ENCODE measurements at places on chromosomes 11 and 22. TPM values are rescaled to one million over a fixed set of nuclear protein-coding genes. Genes with fewer than 3 reads are reported as not detected.

CYTH4 gene
- 9.4 TPM for total RNA-seq

NUDT22 gene
- 41.3 TPM for total RNA-seq

NPTXR gene
- total RNA-seq = 12.0 TPM

C11orf16 gene
- not detected for total RNA-seq

PKNOX2 gene
- 14.2 TPM for total RNA-seq

TRIM6 gene
- 3.3 TPM for total RNA-seq

DNA sequence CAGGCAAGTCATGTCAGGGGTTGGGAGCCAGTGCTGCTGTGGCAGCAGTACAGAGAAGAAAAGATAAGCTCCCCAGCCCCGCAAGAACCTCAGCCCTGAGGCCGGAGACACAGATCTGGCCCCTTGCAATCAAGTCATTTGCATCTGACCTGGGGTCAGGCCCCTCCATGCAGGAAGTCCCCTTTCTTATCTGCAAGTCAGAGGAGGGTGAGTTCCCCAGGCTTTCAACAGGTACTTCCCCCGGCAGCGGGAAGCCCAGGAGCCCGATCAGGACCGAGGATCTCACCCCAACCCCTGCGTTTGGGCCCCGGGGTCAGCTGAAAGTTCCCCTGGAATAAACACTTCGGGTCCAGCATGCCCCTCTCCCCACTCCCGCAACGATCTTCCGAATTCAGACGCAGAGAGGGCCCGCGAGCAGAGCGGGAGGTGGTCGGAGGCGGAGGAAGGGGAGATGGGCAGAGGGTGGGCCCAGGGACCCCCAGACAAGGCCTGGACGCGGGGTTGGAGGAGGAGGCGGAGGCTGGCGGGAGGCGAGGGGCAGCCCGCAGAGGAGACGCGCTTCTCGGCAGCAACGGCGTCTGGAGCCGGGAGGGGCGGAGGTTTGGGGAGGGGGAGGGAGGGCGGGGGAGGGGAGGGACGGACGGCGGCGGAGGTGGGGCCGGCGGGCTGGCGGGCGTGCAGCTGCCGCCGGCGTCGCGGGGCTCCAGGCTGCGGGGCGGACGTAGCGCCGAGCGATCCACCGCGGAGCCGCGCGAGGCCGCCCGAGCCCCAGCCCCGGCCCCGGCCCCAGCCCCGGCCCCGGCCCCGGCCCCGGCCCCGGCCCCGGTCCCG is at the start of gene TSPAN18:
Gene TSPAN18 (plus strand): TSS at position 680 of the 831 bp plus-strand sequence. CDS start 179,455 bp downstream, outside the sequence.
- H3K36me3 ChIP-seq = no peaks in the 10 kb centered on the region
- H3K27me3 ChIP-seq = no peaks in the 10 kb centered on the region
- peak within 1 kb of the TSS; percentile 81 for H3K4me3 ChIP-seq
- no peak for DNase-seq
- peak within 1 kb of the TSS; percentile 77 for H3K27ac ChIP-seq

GRCh38 chr11:66789097-66789890 is 53.9 kb upstream of the RCE1 start:
- no peak overlapping the region for H3K27ac ChIP-seq
- H3K4me1 ChIP-seq = no peaks in the 10 kb centered on the region
- H3K36me3 ChIP-seq = no peaks in the 10 kb centered on the region
- H3K27me3 ChIP-seq = no peaks in the 10 kb centered on the region
- H3K4me3 ChIP-seq = no peak overlapping the region

GRCh38 chr11:83027794-83028193 is 43.9 kb downstream of the RAB30 start:
- H3K4me3 ChIP-seq = no peak overlapping the region
- H3K27me3 ChIP-seq = no peaks in the 10 kb centered on the region
- peaks cover 7% of the 10 kb centered on the region for H3K4me1 ChIP-seq
- H3K27ac ChIP-seq = no peak overlapping the region
- DNase-seq = no peak

DNA sequence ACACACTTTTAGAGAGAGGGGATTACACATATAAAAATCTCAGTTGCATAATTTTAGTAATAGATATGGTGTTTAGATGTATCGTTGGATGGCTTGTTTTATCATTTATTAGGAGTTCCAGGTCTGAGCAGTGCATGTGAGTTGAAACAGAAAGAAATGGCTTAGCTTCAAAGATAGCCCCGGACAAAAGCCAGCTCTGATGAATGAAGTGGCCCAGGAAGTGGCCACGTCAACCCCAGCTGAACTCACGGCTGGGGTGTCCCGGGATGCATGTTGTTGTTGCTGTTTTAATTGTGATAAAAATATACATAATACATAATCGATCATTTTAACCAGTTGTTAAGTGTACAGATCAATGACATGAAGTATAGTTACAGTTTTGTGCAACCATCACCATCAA is 1513.6 kb downstream of the BRD1 start:
- DNase-seq = no peak
- H3K4me1 ChIP-seq = peaks cover 20% of the 10 kb centered on the region
- H3K27me3 ChIP-seq = peaks cover 3% of the 10 kb centered on the region
- H3K27ac ChIP-seq = no peak overlapping the region
- H3K36me3 ChIP-seq = no peaks in the 10 kb centered on the region
- no peak overlapping the region for H3K4me3 ChIP-seq

DNA sequence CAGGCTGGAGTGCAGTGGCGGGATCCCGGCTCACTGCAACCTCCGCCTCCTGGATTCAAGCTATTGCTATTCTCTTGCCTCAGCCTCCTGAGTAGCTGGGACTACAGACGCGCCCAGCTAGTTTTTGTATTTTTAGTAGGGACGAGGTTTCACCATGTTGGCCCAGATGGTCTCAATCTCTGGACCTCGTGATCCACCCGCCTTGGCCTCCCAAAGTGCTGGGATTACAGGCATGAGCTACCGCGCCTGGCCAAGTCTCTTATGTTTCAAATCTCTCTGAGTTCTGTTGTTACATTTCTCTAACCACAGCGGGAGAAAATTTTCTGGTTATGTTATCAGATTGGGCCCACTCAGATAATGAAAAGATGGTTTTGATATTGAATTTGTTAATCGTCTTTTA is 10.1 kb downstream of the CEP57 start:
- H3K27me3 ChIP-seq = no peaks in the 10 kb centered on the region
- DNase-seq = no peak
- no peak overlapping the region for H3K4me3 ChIP-seq
- H3K36me3 ChIP-seq = peaks cover 4% of the 10 kb centered on the region
- no peak overlapping the region for H3K27ac ChIP-seq
- no peaks in the 10 kb centered on the region for H3K4me1 ChIP-seq

GRCh38 chr11:112165049-112165448 is 1.2 kb upstream of the IL18 start:
- no peaks in the 10 kb centered on the region for H3K27me3 ChIP-seq
- H3K4me1 ChIP-seq = peaks cover 3% of the 10 kb centered on the region
- H3K36me3 ChIP-seq = no peaks in the 10 kb centered on the region
- no peak overlapping the region for H3K4me3 ChIP-seq

GRCh38 chr22:29824677-29825076 is 13.4 kb downstream of the ASCC2 start:
- no peak overlapping the region for H3K4me3 ChIP-seq
- no peak for DNase-seq
- H3K27ac ChIP-seq = no peak overlapping the region
- peaks cover 70% of the 10 kb centered on the region for H3K36me3 ChIP-seq
- H3K27me3 ChIP-seq = no peaks in the 10 kb centered on the region
- no peaks in the 10 kb centered on the region for H3K4me1 ChIP-seq

- H3K4me3 ChIP-seq = no peak overlapping the region
- no peaks in the 10 kb centered on the region for H3K27me3 ChIP-seq
- DNase-seq = no peak
- H3K27ac ChIP-seq = no peak overlapping the region
Observed at GRCh38 chr11:12707500-12707880, 33.3 kb downstream of the TEAD1 start.

DNA sequence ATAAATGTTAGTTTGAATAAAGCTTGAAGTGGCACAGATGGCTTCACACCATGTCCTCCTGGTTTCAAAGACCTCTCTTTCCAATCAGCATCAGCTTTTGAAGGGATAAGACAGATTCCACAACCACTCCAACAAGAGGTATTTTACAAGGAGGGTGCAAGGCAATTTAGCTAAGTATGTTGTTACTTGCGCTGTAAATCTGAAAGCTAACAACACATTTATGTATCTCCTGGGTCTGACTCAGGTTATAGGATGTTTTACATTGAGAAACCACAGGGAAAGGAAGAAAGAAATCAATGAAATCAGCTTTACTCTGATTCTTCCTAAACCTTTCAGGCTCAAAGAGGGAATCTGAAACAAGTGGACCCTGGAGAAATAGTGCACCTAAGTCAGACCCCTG is 12.1 kb downstream of the CWC15 start:
- no peaks in the 10 kb centered on the region for H3K4me1 ChIP-seq
- H3K4me3 ChIP-seq = no peak overlapping the region
- no peak overlapping the region for H3K27ac ChIP-seq
- H3K27me3 ChIP-seq = no peaks in the 10 kb centered on the region
- H3K36me3 ChIP-seq = peaks cover 36% of the 10 kb centered on the region

DNA sequence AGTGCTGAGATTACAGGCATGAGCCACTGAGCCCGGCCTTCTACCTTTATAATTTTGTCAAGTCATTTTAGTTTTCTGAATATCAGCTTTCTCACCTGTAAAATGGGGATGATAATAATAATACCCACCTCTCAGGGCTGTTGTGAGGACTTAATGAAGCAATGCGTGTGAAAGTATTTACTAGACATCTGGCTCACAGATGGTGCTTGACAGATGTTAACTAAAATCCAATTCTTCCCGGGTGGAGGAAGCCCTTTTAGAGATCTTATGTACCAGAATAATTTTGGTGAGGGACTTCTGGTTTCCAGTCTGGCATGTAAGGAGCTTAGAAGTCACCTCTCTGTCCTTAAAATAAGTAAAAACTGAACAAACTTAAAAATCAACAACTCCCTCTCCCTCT is 43.7 kb upstream of the NUP160 start:
- H3K27ac ChIP-seq = no peak overlapping the region
- H3K4me3 ChIP-seq = no peak overlapping the region
- H3K36me3 ChIP-seq = no peaks in the 10 kb centered on the region
- DNase-seq = no peak
- H3K4me1 ChIP-seq = no peaks in the 10 kb centered on the region

DNA sequence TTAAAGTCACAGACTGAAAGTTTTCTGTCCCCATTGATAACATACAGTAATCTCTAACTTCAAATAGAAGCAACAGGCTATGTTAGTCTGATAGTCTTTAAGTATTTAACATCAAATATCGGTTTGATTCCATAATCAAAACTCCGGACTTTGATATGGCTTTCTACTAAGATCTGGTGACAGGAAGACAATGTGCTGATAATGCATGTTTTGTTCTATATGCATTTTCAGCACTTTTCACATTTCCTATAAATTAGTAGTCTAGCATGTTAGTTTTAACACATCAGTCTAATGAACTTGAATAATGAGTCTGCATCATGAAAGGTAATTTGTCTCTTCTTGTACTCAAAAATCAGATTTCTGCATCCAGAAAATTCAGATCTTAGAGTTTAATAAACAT is 252.7 kb downstream of the SBF2 start:
- H3K27me3 ChIP-seq = no peaks in the 10 kb centered on the region
- no peaks in the 10 kb centered on the region for H3K36me3 ChIP-seq
- H3K4me3 ChIP-seq = no peak overlapping the region
- DNase-seq = no peak
- H3K27ac ChIP-seq = no peak overlapping the region

DNA sequence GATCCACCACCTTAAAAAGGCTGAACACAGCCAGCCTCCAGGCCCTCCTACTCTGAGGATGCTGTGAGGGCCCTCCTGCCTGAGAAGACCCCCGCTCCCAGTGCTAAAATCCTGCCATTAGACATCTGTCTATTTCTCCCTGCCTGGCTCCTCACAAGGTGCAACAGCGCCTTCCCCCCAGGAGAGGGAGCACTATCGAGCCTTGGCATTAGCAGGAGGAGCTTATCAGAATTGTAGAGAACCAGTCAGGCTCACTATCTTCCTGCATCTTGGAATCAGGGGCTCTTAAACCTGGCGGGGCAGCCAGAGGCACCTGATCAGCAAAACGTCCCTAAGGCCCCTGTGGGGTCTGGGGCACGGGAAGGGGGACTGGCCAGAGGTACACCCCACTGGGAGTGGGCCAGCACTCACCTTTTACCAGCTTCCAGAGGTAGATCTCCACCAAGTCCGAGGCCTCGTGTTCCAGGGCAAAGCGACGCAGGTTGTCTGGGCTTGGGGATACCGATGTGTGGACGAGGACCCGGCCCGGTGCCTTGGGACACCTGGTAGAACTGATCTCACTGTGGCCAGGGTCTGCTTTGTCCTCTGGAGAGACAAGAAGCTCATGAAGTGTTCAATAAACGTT is 28.7 kb downstream of the CHRDL2 start:
- no peaks in the 10 kb centered on the region for H3K27me3 ChIP-seq
- DNase-seq = no peak
- H3K4me3 ChIP-seq = no peak overlapping the region
- H3K36me3 ChIP-seq = peaks cover 3% of the 10 kb centered on the region

GRCh38 chr11:41458641-41459040 is 811 bp downstream of the LRRC4C start:
- H3K4me1 ChIP-seq = no peaks in the 10 kb centered on the region
- H3K36me3 ChIP-seq = no peaks in the 10 kb centered on the region
- DNase-seq = peak; percentile 58
- H3K27me3 ChIP-seq = no peaks in the 10 kb centered on the region
- peak overlapping the region; percentile 39 for H3K4me3 ChIP-seq

DNA sequence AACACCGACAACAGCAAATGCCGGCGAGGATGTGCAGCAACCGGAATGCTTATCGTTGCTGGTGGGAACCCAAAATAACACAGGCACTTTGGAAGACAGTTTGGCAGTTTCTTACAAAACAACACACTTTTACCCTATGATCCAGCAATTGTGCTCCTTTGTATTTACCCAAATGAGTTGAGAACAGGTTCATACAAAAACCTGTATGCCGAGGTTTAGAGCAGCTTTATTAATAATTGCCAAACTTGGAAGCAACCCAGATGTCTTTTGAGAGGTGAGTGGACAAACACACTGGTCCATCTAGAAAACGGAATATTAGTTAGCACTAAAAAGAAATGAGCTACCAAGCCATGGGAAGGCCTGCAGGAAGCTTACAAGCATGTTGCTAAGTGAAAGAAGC is 118.9 kb downstream of the CTTN start:
- H3K27me3 ChIP-seq = no peaks in the 10 kb centered on the region
- DNase-seq = no peak
- no peak overlapping the region for H3K4me3 ChIP-seq
- no peak overlapping the region for H3K27ac ChIP-seq
- peaks cover 16% of the 10 kb centered on the region for H3K4me1 ChIP-seq

DNA sequence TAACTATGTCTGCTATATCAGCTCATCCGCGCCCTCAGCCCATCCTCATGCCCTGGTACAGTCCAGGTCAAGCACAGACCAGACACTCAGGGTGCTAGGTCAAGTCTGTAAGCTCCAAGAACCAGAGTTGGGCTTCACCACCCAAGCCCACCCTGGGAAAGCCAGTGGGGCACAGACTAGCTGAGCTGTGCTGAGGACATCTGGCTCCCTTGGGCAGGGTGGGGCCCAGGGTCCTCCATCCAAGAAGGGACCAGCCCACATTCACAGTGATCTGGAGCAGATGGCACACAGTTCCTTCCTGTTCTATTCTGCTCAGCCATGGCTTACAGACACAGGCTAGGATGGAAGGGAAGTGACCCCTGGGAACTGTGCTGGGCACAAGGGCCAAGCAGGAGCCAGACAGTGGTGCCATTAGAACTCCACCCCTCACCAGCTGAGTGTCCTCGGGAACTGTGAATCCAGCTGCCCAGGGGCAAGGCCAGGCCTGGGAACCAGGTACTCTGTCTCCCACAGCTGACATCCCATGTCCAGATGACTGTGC is 9.1 kb downstream of the P2RY6 start:
- H3K4me3 ChIP-seq = no peak overlapping the region
- no peak for DNase-seq
- no peaks in the 10 kb centered on the region for H3K4me1 ChIP-seq
- H3K27ac ChIP-seq = no peak overlapping the region
- no peaks in the 10 kb centered on the region for H3K27me3 ChIP-seq

All from spinal cord (tissue), 10 donors.